ENCODE measurements at places on chromosomes 13 and 19.

- DNase-seq, result no peak
Observed at GRCh38 chr13:78649997-78650716, 8.8 kb downstream of the OBI1 start.

DNA sequence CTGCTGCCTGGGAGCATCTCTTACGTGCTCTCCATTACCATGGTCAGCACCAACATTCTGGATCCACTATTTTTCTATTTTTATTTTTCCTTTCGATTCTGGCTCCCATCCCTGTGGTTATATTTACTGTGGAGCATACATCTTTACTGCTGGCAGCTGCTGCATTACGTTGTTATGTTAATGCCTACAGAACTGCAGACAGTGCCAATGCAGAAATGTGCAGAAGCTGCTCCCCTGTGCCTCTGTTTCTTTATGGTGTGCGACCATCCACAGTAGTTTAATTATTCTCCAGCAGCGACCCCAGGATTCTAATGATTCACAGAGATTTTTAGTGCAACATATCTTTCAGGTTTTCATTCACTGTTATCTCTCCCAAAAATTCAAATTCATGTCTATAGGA is 911.7 kb upstream of the SLITRK6 start:
- DNase-seq, result no peak

- no peak for DNase-seq
Observed at GRCh38 chr19:42285541-42285941, 16.4 kb upstream of the PRR19 start.

DNA sequence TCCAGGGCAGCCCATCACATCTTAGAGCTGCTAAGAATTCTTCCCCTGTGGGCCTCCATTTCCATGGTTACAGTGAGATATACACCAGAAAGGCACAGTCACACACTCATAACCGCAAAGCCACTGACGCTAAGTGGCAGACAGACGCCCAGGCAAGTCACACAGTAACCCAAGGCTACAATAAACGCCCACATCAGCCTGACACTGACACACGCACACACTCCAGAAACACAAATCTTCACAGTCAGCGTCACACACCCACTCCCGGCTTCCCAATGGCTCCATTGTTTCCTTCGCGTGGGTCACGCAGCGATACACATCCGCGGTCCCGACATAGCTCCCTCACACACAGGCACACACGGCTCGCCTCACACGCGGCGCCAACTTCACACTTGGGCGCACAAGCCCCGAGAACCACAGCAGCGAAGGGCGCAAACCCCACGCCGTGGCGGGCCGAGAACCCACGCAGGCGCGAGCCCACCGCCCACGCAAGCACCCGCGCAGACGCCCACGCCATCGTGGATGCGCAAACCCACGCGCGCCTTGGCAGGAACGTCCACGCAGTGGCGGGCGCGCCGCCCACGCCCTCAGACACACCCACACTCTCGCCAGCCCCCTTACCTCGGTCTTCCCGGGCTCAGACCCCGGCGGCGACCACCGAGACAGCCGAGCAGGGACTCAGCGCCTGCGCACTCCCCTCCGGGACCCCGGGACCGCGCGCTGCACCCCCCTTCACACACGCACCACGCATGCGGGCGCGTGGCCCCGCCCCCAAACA is at the start of gene ZNF667:
ZNF667 (minus strand) TSS at position 695 of the 778 bp plus-strand sequence. CDS start 14,975 bp downstream, outside the sequence.
- peak; percentile 0 for DNase-seq

DNA sequence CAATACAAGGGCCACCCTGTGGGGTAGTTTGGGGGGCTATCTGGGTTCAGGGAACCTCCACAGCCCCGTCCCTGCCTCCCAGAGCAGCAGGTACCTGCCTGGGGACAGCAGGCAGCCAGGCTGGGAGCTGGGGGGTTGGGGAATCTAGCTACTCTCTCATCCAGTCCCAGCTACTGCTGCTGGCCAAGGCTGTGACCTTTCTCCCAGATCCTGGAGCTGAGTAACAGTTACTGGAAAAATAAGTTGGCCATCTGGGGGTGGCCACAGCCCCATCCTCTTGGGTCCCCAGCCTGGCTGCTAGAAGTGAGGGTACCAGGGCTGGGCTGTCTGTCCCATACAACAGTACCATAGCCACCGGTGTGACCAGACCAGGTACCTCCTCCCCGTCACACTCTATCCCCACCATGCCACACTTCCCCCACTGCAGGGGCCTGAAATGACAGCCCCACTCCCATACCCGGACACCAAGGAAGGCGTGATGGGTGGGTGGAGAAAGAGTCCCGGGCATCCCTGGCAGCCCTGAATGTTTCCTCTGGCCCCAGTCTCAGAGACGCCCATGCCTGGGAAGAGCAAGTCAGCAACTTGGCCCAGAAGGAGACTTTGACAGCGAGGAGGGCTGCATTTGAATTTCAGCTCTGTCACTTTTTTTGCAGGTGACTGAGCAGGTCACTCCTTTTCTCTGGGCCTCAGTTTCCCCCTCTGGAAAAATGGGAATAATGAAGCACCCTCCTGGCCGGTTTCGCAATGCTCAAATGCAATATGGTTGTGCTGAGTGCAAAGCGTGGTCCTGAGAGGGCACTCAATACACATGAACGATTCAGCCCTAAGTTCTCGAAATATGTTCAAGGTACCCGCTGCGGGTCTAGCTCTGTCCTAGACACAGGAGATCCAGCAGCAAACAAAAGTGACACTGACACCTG is 30.7 kb upstream of the NFIC start:
- DNase-seq, result no peak

GRCh38 chr19:40663695-40664692 is 26.5 kb downstream of the NUMBL start:
- no peak for DNase-seq

GRCh38 chr19:17156947-17157302 is 58.2 kb upstream of the USE1 start:
- no peak for DNase-seq

DNA sequence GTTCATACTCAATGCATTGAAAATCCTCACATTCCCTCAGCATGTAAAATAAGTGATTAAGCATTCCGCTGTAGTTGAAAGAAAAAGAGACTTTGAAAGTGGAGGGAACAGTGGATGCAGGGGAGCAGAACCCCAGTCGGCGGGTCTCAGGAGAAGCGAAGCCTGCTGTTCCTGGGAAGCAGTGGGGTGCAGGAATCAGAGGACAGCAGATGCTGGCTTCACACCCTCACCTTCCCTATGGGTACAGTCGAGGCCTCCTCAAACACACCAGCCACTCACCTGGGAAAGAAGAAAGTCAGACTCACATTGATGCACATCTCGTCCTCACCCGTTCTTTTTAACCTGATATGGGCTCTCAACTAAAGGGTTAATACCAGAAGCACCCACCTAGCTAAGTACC is 38.2 kb downstream of the COL4A2 start:
- no peak for DNase-seq

Measured in stimulated activated CD4-positive, alpha-beta T cell treated with anti-CD3 and anti-CD28 coated beads, TNF-alpha, amount 100 ng/mL, for 24 hours (primary cell).